ENCODE measurements at places on chromosomes 1 and 21.

DNA sequence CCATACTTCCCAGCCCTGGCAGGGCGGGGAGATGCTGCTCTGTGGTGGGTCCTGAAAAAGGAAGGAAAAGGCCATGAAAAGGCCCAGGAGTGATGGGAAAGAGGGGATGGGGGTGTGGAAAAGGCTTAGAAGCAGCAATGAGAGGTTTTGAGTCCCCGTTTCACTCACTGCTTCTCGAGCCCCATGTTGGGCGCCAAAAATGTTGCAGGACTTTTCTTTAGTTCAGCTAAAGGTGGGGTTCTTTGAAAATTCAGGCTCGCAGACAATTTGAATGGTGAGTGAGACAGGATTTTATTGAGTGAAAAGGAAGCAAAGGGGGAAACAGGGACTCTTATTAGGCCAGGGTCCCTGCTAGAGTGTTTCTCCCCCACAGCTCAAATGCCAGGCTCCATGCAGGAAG, 93.1 kb downstream of the MRPS6 start:
- DNase-seq: no peak

GRCh38 chr21:44444286-44444931, 10.9 kb upstream of the LRRC3 start:
- no peak for DNase-seq

- DNase-seq: no peak
Observed at GRCh38 chr1:9231648-9232332, 2.8 kb upstream of the H6PD start.

GRCh38 chr1:223039990-223040389, 103.1 kb downstream of the TLR5 start:
- no peak for DNase-seq
